Activated CD8-positive, alpha-beta memory T cell treated with anti-CD3 and anti-CD28 coated beads, Interleukin-2, amount 50 U/mL, for 48 hours (primary cell): ENCODE measurements at places on chromosomes 7 and 10.

DNA sequence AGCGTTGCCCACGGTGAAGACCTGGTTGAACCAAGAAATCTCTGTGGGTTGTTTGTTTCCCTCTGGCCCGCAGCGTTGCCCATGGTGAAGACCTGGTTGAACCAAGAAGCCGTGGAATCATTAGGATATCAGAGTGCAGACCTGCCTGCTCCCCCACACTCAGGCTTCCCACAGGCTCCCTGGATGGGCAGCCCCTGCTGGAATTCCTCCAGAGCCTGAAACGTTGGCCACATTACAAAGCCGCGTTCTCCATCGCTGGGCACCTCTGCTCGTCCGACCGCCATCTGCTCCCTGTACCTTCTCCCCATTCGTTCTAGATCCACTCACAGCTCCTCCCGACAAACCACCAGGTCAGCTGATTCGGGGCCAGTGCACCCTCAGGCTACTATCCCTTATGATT, 266.9 kb upstream of the SHH start:
- no peak for DNase-seq

GRCh38 chr10:106967452-106967851, 197.1 kb downstream of the SORCS1 start:
- no peak for DNase-seq

- DNase-seq = no peak
Measured at GRCh38 chr7:79035858-79036257, 417.6 kb downstream of the MAGI2 start.

DNA sequence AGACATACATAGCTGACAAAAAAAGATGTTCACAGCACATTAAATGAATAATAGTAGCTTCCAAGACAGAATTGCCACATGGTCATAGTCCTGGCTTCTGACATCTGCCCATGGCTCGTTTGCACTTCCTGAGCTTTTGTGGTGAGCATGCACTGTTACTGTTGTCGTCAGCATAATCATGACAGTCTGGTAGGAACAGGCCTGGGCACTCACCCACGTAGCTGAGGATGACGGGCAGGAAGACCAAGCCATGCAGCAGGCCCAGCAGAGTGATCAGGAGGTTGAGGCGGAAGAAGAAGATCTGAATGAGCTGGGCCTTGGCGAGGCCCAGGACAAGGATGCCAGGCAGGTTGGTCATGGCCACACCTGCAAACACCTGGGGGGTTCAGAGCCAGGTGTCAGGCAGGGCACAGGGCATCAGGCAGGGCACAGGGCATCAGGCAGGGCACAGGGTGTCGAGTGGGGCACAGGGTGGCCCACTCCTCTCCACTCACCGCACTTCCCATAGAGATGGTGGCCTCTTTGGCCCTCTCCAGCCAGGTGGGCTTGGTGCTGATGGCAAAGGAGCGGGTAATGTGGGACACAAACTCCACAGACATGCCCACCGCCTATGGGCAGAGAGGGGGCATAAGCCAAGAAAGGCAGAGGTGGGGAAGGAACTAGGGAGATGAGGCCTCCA, 25.3 kb upstream of the NUDCD3 start:
- no peak for DNase-seq

DNA sequence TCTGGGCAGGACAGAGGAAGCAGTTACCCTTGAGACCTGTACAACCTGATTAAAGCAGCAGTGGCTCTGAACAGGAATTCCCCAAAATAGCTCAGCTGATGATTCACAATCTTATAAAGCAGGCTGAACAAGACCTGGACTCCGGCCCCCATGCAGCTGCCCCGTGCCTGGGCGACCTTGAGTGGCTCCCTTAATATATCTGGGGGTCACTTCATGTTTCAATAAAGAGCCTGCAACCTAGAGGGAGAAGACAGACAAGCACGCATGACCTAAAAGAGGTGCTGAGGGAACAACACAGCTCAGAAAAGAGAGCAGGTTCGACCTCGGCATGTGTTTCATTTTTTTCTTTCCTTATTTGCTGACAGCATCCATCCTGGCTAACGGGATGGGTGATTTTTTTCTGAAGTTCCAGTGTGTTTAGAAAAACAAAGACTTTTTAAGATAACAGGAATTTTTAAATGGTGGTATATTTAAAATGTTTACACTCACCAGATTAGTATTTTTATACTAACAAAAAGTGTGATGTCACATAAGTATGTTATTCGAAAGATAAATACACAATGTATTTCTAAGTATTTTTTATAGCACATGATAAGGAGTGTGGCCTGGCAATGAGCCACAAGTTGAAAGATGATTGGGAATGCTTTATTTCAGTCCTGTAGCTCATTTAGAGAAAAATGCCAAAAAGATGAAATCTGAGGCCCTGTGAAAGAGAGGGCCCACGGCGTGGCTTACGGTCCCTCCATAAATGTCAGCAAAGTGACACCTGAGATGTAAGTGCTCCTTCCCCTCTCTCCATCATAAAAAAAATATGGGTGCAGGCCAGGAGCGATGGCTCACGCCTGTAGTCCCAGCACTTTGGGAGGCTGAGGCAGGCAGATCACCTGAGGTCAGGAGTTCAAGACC, 161.3 kb downstream of the SLIT1 start:
- DNase-seq = no peak

GRCh38 chr7:151148319-151149259, 18.9 kb downstream of the GBX1 start:
- DNase-seq = no peak

GRCh38 chr10:33917069-33917780, 582.8 kb upstream of the NRP1 start:
- no peak for DNase-seq

- DNase-seq = peak; percentile 60
Measured at GRCh38 chr7:35624299-35625186, 70.4 kb downstream of the HERPUD2 start.

DNA sequence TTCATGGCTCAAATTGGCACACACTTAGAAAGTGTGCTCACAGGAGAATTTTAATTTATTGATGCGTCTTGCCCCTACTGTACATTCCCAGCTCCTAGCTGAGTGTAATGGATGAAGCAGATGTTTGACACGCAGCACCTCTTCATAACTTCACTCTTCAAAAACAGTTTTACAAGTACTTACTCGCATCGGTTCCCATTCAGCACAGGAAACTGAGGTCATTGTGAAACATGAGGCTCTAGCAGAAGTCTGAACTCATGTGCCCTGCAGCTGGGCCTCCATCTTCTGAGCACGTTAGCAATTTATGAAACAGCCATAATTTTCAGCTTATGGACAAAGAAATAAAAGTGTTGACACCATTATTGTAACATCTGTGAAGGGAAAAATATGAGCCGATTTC, 558.9 kb upstream of the MGMT start:
- DNase-seq = no peak

DNA sequence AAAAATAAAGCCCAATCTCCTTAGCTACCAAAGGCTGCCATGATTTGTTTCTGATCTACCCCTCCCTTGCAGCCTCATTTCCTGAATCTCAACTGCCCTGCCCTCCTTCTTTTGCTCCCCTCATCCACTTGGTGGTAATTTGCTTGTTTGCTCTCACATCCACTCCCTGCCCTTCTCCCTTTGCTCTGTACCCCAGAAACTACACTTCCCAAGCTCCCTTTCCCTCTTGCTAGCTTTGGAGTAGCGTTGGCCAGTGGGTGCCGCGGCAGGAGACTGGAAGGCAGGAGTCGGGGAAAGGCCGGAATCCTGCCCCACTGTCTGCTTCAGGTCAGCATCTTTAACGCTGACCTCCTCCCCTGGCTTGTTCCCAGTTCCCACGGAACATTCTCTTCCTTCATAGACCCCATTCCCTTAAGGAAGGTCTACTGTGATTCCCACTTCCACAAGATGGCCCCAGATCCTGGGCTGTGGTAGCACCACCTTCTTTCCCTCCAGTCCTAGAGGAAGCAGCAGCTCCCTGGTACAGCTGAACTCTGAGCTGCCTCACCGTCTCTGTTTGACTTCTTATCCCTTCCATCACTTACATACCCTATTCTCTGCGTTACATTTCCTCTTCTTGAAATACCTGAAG, 79.1 kb downstream of the PIK3CG start:
- DNase-seq = no peak

DNA sequence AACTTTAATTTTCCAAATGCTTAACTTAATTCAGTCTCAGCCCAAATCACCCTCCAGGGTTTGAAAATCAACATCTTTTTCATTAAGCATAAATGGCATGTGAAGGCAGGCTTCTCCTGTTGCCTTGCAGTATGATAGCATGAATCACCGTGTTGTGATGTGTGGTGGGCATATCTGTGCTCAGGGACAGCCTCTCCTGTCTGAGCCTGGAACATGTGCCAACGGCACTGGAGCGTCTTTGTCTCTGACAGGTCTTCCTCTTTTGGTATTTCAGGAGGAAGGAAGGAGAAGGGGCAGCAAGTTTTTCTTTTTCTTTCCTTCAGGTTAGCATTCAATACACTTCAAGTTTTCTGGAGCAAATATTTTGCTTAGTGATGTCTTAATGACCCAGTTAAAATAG, 57.6 kb downstream of the LRGUK start:
- no peak for DNase-seq

GRCh38 chr10:114131094-114131493, 42.9 kb downstream of the CCDC186 start:
- DNase-seq = no peak

- no peak for DNase-seq
Measured at GRCh38 chr10:34907743-34908430, 92.8 kb upstream of the PARD3 start.

GRCh38 chr7:45710271-45711160, 136.3 kb downstream of the ADCY1 start:
- peak; percentile 25 for DNase-seq

DNA sequence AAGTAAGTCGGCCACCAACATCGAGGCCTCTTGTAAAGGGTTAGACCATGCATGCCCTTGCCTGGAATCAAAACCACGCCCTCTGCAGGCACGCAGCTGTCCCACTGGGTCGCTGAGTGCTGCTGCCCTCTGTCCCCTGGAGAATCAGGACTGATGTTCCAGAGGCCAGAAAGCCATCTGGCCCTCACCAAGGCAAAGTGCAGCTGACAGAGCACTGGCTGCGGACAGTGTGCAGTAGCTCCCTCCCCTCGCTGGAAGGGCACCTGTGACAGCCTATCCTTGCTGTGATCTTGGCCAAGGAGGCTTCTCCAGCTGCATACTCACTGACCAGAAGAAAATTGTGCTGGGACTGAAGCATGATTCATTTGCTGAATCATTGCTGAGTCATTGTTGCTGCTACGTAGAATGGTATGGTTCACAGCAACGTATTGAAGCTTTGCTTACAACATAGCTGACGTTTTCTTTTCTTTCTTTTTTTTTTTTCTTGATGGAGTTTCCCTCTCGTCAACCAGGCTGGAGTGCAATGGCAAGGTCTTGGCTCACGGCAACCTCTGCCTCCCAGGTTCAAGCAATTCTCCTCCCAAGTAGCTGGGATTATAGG, 30.4 kb downstream of the DDC start:
- DNase-seq = no peak

DNA sequence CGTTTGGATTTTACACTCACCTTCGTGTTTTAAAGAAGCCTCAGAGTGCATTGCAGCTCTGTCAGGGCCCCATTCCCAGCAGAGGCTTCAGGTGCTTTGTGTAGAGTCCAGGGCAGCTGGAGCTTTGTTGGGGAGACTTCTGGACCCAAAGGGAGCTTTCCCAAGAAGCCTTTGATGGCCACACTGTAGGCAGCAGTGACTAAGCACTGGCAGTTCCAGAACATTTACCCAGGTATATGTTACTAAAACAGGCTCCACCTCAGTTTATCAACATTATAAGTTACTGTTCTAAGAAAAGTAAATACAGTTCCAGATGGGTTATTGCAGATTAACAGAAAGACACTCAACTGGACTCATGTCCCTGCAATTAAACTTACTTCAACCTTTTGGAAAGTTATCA, 66.8 kb downstream of the LANCL2 start:
- DNase-seq = no peak
